RCC 7860 (cell line): ENCODE measurements at places on chromosomes 4 and X.

- DNase-seq: no peak
Measured at GRCh38 chr4:155629956-155630355, 36.7 kb upstream of the GUCY1A1 start.

GRCh38 chr4:153706519-153706918 lies 22.4 kb downstream of the TLR2 start:
- DNase-seq: no peak

GRCh38 chr4:109248322-109248900 lies 54.0 kb downstream of the COL25A1 start:
- DNase-seq: no peak

DNA sequence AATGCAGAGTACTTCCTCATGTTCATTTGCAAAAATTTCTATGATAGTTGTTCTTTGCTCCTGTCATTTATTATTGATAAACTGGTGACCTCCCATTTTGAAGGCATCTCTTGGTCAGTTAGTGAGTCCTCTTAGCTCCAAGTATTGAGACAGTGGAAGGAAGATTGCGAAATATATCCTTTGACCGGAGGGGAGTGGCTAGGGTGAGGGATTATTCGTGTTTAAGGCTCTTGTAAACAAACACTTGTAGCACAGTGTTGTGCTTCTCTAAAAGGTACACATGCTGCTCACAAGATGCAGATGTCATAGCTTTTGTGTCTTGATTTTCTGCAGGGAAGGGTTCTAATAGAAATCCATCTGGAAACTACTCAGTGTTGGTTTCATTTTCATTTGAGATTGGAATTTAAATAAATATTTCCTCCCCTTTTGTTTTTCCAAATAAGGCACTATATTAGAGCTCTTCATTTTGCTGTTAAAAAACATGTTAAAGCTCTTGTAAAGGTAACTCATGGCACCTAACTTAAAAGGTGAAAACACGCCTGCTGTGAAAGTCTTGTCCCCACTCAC lies 21.8 kb downstream of the TXLNG start:
- DNase-seq: no peak

- DNase-seq: no peak
Measured at GRCh38 chr4:178010596-178010995, 568.4 kb upstream of the AGA start.

- peak; percentile 38 for DNase-seq
Measured at GRCh38 chr4:149885896-149886295, 70.3 kb upstream of the IQCM start.

GRCh38 chrX:94662689-94663088 lies 988.7 kb downstream of the FAM133A start:
- no peak for DNase-seq

DNA sequence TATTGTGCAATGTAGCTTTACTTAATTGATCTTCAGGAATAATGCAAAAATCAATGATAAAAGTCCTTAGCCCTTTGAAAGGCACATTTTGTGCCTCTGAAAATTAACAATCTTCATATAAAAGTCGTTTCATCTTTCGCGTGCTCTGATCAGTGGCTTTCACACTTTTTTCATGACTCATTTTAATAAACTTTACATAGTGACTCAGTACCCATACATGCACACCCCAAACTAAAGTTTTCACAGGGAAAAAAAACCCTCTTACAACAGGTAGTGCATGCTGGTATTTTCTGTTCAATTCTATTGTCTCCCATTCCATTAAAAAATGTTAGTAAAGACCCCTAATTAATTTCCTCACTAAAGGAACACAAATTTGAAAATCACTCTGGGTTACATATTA lies 21.5 kb downstream of the RWDD4 start:
- no peak for DNase-seq

DNA sequence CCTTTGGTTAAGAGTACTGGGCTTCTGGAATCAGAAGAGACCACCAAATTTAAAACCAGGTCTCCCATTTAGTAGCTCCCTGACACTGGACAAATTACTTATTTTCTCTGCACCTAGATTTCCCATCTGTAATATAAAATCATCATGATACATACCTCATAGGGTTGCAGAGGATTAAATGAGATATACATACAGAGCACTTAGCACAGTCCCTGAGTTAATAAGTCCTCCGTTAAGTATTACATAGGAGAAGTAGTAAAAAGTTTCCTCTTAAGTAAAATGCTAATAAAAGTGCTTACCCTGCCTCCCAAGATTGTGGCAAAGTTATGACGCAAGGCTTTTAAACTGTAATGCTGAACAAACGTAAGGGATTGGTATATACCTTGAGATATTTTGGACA lies 539 bp upstream of the CHIC1 start:
- no peak for DNase-seq

- no peak for DNase-seq
Measured at GRCh38 chr4:120843849-120844527, 78.5 kb downstream of the PRDM5 start.

GRCh38 chrX:128848374-128848773 lies 674.9 kb downstream of the SMARCA1 start:
- DNase-seq: no peak

DNA sequence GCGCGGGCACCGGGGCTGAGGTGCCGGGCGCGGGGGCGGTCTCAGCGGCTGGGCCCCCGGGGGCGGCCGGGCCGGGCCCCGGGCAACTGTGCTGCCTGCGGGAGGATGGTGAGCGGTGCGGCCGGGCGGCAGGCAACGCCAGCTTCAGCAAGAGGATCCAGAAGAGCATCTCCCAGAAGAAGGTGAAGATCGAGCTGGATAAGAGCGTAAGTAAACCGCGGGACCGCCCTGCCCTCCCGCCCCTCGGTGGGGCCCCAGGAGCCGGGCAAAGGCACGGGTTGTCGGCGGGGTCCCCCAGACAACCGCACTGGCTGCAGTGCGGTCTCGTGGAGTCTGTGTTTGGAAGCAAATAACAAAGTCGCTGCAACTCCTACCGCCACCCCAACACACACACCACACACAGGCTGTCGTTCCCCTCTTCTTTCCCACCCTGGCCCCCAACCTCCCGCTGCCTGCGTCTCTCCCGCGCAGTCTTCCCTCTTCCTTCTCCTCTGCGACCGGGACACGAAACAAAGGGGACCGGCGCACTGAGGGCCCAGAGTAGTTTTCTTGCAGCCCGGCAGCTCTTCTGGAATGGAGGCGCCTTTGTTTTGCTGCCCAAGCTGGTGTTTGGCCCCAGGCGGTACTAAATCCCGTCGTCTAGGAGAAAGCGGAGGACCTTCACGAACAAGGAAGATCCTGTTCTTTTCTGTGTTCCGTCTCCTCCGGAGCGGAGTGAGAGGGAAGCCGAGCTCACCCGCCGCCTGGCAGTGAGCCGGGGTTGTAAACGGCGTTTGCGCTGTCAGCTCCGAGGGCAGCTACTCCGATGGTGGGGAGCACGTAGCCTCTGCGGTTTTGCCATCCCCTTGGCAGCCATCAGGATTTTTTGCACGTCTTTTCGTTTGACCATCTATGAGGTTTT lies 788 bp downstream of the SAP30 start:
- DNase-seq: peak; percentile 34

DNA sequence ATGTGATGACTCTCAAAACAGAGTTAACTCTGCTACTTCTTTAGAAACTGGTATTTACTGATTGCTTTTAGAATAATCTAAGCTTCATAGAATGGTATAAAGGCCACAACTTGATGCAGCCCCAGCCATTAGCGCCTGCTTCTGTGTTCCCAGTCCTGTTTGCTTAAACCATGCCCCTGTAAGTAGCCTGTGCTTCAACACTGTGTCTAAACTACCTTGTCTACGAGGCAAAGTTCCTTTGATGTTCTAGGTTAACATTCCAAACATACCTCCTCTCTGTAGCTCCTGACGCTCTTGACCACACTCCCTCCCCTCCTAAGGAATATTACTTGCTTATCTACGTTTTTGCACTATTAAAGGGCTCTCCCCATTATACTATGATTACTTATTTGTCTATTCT lies 352.5 kb upstream of the ADGRL3 start:
- no peak for DNase-seq

DNA sequence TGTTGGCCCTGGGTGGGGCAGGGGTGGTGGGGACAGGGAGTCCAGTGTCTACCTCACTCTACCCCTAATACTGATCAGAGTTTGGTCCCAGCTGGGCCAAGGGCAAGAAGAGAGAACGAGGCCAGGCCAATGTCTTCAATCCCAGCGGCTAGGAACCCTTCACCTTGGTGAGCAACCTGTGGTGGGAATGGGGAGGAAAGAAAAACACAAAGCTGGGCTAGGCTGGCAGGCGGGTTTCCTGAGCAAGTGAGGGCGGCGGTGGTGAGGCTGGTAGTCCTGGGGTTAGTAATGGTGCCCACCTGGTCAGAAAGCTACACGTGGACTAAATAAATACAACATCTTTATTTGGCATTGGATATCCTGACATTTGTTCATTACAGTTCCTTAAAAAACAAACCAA lies 5.6 kb downstream of the PQBP1 start:
- DNase-seq: no peak

- DNase-seq: no peak
Measured at GRCh38 chrX:153612413-153612812, 13.5 kb upstream of the CCNQ start.

GRCh38 chrX:105191878-105192277 lies 28.6 kb downstream of the TEX13A start:
- DNase-seq: no peak

DNA sequence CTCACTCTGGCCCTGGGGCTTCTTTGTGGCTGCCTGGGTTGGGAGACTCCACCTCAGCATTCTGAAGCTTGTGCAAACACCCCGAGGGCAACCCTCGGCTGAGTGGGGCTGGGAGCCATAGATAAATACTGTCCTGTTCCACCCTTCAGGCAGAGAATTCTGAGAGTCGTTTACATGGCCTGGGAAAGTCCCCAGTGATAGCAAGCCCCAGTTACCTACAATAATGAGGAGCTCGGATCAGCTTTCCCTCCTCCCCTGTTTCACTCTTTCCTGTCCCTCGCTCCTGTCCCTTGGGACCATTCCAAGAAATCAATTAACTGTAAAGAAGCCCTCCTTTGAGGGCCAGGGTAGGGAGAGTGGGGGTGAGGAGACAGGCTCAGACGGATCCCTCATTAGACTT lies 31.6 kb upstream of the DDX3X start:
- no peak for DNase-seq

- no peak for DNase-seq
Measured at GRCh38 chr4:156517956-156518355, 453.6 kb downstream of the PDGFC start.
